ELF-1 (cell line): ENCODE measurements at places on chromosomes 5 and 9.

DNA sequence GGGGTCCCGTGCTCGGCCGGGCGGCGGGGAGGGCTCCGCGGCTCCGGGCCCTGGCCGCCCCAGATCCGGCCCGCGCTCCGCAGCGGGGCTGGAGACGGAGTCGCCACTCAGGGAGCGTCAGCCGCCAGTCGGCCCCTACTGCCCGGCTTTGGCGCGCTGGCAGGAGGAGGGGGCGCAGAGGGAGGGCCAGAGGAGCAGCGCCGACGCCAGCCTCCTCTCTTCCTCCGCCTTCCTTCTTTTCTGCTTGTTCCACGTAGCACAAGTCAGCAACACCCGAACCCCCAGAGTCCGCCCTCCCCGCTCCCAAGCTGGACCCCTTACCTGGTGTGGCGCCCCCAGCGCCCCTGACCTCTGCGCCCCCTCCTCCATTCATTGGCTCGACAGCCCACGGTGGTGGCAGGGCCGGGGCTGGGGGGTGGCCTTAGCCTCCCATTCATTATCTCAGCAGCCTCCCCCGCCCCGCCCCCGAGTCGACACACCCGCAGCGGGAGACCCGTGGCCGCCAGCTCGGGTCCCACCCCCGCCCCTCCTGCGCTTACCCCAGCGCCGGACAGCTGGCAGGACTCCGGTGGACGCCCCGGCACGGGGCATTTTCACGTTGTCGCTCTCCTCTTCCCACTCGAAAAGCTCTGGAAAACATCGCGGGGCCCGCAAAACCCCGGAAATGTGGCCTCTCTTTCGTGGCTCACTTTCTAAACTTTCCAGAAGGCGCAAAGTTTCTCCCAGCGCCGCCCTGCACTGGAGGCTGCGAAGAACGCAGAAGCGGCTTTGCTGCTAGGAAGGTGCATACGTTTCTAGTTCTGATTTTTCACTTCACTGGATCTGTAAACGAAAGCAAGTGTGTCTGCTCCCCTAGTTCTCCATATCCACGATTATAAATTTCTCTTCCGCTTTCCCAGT is at the start of gene LPAR1:
Gene LPAR1, minus strand, starts transcription at position 140 of the 900 bp plus-strand sequence. CDS start 66,353 bp downstream, outside the sequence.
- DNase-seq: peak; percentile 70

- DNase-seq: no peak
These were observed 1353.4 kb upstream of the WWC1 start for GRCh38 chr5:166938071-166938470.

GRCh38 chr5:94976853-94977252 is 308.0 kb downstream of the MCTP1 start:
- DNase-seq: no peak

DNA sequence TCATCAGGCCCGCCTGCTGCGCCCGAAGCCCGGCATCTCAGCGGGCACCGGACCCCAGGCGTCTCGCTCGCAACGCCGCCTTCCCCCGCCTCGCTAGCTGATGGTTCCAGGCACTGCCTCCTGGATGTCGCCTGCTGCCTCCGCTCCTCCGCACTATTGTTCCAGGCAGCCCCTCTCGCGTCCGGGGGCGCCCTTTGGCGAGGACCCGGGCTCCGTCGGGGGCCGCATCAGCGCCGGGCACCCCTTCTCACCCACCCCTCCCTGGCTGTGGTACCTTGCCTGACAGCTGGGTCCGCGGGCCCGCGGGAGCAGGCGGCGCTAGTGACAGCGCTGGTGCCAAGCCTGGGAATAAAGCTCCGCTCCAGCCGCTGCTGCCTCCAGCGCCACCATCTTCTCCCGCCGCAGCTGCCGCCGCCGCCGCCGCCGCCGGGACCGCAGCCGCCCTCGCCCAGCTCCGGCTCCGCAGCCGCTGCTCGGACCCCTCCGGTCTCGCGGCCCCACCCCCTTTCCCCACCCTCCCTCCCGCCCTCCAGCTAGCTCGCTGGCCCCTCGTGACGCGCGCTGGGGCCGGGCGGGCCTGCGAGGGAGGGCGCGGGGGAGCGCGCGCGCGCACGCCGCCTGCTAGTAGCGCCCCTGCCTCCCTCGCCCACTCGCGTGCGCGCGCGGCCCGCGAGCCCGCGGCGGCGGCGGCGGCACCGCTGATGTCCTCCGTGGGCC is at the start of gene APBA1:
Gene APBA1, minus strand, starts transcription at position 493 of the 717 bp plus-strand sequence.
- peak; percentile 55 for DNase-seq

DNA sequence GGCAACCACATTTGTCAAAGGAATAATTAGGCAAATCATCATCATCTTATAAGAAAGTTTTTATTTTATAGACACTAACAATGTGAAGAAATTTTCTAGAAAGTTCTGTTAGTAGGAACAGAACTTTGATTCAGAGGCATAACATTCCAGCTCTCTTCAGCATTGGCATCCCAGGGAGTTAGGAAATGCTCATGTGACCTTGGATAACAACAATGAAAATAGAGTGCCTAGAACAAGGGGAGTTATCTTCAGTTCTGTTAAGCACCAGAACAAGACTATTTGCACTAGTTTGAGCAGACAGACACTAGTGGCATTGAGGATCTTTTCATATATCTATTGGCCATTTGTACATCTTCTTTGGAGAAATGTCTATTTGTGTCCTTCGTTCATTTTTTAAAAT is 7.0 kb upstream of the NMUR2 start:
- DNase-seq: no peak

- DNase-seq: no peak
These were observed 43.0 kb upstream of the KCNV2 start for GRCh38 chr9:2674141-2674824.

DNA sequence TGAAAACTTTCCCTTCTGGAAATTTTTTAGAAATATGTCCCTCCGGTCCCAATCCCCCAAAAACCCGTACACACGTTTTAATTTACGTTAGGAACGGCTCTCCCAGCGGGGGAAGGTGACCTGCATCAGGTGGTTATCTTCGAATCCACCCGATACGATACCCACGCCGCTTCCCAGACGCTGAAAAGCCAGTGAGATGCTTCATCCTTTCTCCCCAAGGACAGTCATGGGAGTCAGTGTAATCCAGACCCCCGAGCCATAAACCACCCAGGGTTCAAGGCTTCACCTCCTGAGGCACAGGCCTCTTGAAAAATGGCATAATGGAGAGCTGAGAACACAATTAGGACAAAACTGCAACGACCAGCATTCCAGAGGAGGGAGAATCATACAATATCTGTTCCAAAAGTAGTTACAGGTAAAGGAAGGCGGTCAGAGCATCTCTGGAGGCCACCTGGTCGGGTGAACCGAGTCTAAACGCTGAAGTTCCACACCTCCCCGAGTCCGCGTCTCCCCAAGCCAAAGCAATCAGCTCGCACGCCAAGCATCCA is 857 bp downstream of the FAM169A start:
- DNase-seq: peak; percentile 51

GRCh38 chr9:123281659-123282350 is 13.4 kb upstream of the STRBP start:
- DNase-seq: no peak

- no peak for DNase-seq
These were observed 825 bp downstream of the LRRC14B start for GRCh38 chr5:191949-192690.

DNA sequence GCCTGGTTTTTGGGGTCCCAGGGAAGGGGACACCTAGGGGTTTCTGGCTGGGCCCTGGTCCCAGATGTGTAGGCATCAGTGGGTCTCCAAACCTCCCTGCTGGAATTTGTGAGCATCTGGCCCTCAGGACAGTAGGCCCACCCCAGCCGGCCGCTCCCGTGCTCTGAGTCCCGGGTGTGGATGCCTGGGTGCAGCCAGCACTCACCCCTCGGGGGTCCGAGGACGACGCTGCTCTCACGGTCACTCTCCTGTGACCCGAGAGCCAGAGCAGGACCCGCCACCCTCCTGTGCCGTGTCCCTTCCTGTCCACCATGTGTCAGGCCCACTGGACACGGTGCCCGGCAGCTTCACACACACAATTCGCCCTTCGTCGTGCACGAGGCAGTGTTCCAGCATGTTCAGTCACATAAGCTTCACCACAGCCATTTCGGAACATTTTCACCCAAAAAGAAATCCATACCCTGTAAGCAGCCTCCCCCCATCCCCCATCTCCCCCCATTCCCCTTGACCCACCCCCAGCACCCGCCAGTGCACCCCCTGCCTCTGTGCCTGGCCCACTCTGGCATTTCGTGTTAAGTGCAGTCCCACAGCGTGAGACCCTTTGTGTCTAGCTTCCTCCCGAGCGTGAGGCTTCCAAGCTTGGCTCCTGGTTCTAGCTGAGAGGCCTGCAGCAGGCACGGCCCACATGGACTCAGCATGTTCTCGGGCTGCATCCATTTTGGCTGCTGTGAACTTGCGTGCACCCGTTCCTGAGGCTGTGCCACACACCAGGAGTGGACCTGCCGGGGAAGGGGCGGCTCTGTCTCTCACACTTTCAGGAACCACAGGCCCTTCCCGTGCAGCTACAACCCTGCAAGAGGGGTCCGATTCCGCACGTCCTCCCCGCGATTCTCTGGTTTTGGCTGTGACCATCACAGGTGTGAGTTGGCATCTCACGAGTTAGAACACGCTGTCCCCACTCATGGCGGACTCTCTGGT is 40.5 kb downstream of the NKD2 start:
- DNase-seq: no peak
